ENCODE measurements at places on chromosomes 4 and X.

GRCh38 chrX:109728173-109728535 lies 4.9 kb downstream of the ACSL4 start:
- no peak for DNase-seq

DNA sequence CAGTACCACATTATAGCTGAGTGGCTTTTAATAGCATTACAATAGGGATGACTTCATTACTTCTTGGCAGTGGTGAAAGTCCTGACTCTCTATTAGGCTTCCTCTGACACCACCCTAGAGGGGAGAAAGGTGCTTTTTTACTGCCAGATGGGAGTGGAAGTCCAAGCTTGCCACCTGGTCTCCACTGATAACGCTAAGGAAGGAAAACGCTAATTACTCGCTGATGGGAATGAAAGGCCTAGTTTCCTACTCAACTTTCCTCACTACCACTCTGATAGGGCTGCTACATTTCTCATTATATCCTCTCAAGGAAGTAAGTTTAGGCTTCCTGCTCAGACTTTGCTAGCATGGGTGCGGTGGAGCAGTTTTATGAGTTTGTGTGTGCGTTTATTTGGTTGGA lies 62.3 kb upstream of the PAGE3 start:
- no peak for DNase-seq

DNA sequence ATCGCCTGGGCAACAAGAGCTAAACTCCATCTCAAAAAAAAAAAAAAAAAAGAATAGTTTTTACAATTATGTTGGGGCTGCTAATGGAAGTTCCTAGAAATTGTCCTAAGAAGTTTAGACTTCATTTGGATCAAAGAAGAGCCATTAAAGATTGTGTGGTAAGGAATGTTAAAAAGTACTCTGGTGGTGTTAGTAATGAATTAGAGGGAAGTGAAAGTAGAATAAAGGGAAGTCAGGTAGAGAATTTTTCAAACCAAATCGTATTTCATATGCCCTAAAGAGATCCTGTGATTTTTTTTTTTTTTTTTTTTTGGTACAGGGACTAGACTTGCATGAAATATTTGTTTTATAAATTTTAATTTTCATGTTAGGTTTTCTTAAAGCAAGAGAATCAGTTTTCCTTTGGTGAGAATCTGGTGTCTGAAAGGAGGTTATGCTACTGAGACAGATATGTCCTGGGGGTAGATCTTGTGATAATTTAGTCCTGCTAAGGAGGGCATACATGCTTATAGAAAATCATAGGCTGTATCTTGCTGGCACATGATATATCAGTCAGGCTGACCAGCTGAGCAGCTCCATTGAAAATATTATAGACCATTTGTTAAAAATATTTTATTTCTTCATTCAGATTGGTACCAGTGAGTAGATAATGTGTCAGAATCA lies 10.7 kb downstream of the SEC24B start:
- DNase-seq = no peak

DNA sequence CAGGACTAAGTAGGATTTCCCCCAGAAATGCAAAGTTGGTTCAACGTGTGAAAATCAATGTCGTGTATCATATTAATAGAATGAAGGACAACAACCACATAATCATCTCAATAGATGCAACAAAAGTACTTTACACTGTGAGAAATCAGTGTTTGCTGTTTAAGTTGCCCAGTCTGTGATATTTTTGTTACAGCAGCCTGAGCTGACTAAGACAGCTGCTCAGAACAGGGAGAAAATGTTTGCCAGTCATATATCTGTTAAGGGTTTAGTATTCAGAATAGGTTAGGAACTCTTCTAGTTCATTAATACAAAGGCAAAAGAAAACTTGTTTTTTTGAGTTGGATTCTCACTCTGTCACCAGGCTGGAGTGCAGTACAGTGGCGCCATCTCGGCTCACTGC lies 12.5 kb downstream of the MAEA start:
- no peak for DNase-seq

DNA sequence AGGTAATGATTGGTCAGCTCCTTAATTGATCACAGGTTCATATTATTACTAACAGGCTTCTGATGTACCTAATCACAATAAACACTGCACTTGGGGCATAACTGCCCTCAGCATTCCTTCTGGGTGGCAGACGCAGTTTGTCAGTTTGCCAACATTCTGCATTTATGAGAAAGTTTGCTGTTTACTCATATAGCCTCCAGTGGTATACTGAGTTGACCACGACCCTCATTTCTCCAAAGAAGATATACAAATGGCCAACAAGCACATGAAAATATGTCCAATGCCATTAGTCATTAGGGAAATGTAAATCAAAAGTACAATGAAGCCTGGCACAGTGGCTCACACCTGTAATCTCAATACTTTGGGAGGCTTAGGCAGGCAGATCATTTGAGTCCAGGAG lies 26.3 kb downstream of the EFHC2 start:
- no peak for DNase-seq

DNA sequence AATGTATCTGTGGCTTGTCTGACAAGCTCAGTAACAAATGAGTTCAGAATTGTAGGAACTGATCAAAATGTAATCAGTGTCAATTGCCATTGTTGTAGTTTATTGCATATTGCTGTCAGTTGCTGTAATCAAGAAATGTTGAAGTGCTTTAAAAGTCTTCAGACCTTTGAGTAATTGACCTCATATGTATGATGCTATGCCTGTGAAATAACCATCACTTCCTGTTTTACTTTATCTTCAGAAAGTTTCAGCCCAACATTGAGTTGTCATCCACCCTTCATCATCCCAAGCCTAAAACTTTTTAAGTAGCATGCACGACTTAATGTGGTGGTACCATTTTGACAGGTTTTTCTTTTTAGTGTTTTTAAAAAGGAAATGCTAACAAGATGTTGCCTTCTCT lies 212.4 kb downstream of the ARHGAP10 start:
- DNase-seq = no peak

- DNase-seq = no peak
Observed at GRCh38 chrX:39440799-39441284, 639.6 kb downstream of the MID1IP1 start.

GRCh38 chrX:47232197-47232802 lies 509 bp upstream of the USP11 start:
- DNase-seq = no peak

GRCh38 chrX:115344885-115345614 lies 55.5 kb downstream of the LUZP4 start:
- DNase-seq = peak; percentile 93

GRCh38 chr4:6252051-6252450 lies 17.6 kb upstream of the WFS1 start:
- DNase-seq = no peak

DNA sequence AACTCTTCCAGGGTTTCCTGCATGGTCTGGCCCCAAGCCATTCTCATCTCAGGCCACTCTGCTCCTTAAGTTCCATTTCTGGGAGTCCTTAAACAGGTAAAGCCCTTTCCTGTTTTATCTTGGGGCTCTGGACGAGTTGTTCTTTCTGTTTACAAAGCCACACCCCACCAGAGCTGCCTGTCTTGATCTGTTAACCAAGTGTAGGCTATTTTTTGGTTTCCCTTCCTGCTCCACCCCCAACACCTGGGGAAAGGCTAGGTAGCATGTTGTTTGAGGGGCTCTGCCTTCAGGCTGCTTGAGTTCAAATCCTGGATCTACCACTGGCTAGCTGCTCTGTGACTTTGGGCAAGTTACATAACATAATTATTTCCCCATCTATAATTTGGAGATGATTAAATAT lies 40.0 kb downstream of the ERVMER34-1 start:
- no peak for DNase-seq

DNA sequence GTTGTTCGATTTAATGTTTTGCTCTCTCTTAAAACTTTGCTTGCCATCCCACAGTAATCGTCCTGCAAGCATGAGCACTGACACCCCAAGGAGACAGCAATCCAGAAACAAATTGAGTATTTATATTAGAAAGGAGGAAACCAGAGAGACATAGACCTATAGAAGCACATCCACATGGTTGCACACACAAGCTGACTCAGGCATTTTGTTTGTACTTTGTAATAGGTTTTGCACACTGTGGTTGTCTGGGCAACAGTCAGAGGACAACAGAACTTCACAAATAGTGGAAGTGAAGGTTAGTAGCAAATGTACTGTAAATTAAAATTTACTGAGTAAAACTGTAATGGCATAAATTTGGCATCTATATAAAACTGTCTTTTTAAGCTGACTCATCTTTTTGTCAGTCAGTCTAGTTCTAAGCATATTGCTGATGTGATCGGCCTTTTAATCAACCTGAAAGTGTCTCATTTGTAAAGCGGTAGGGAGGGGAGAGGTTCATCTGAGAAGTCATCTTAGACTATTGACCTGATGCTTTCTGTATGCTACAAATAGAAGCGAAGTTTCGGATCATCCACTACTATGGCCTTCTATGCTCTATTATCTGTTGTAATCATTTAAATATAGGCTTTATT lies 1624.7 kb downstream of the ARAP2 start:
- DNase-seq = no peak

DNA sequence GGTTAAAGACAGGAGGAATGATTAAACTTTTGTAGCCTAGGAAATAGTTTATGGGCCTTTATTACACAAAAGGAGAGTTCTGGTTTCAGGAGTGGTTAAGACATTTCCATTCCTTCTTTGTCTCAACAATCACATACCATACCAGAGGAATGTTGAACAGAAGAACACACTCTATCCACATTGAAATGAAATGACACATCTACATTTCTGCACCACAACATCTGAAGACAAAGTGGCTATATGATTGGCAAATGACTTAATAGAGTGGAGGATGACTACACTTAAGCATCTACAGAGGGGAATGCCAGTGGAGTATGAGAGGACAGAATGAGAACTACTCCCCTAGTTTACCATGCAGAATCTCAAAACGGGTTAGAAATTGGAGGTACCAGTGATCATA lies 8.0 kb downstream of the CYP2U1 start:
- peak; percentile 45 for DNase-seq

DNA sequence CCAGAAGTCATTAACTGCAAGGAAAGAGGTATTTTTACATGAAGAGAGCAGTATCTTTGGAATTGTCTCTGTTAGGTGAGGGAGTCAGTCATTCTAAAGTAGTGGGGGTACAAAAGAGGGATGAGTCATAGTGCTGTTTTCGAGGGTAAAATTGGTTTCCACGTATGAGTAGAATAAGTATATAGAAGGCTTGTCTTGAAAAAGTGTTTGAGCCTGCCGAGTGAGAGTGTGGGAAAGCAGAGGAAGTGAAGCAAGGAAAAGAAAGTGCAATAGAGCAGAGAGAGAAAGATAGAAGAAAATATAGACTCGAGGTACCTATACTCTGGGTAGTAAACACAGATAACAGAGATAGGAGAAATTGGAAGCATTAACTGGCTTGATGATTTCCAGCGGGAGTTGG lies 696.4 kb downstream of the DMD start:
- DNase-seq = no peak

DNA sequence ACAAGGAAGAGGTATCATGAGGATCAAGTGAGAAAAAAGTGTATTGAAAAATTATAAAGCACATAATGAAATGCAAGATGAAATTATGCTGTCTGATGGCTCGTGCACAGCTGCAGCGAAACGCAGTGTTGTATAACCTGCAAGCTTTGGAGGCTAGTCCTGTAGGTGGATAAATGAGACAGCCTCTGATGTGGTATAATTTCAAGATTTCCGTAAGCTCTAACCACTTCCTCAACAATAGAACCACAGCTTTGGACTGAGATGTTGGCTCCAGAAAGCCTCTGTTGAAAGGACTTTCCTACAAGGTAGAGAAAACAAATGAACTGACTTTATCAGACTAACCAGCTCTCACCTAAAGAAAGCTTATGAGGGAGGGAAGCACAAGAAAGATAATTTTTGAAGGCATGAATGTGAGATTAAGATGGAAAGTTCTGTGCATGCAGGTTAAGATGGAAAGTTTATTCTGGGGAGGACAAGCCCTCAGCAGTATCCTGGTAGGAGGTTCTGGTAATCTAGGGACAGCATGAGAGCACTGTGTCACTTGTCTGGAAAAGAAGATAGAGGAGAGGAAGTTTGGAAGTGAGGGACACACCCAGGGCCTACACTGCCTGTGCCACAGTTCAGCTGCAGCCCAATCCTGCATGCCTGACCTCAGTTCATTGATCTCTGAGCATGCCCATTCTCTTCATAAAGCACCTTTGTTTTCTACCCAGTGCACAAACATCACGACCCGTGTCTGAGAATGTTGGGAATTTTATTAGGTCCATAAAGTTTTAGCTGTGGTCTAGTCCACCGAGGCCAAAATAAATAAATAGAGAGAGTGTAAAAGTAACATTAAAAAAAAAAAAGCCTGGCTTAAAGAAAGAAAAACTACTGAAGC lies 161.5 kb upstream of the SFRP2 start:
- DNase-seq = no peak

DNA sequence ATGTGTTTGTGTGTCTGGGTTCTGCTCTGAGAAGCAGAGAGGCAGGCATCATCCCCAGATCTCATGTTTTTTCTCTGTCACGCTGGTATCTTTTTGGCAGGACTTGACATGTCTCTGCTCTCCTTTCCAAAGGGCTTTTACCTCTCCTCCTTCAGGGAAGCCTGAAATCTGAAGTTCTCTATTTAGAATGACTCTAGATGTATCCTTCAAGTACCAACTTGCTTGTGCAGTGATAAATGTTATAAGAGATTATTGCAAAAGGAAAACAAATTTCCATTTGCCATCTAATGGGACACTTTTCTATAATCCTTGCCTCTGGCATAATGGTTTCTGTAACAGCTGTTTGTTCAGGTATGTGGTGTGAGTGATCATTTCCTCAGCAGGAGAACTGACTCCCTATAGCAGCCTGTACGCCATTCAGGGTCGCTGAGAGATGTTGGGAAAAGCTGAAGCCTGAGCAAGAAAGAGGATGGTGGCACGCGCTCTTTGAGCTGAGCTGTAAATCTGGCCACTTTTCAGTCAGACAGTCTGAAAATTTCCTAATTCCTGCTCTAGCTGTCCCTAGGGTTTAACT lies 72.5 kb downstream of the CNGA2 start:
- DNase-seq = no peak

GRCh38 chrX:18997916-18998315 lies 14.0 kb upstream of the PHKA2 start:
- no peak for DNase-seq

DNA sequence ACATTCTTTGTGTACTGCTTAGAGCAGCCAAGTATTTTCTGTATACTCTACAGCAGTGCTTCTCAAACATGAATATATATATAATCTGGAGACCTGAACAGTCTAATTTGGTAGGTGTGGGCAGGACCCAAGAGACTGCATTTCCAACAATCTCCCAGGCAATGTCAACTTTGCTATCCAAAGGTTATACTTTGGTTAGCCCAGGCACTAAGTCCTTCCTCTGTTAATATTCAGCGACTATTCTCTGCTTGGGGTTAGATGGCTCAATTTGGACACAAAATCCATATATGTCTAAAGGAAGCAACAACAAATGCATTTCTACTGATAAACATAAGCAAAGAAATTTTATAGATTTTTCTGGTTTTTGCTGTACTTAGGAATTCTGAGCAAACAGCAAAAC lies 480.0 kb upstream of the RPS6KA3 start:
- no peak for DNase-seq

- no peak for DNase-seq
Observed at GRCh38 chrX:120372667-120373370, 10.9 kb downstream of the ATP1B4 start.
